GM23248 (cell line): ENCODE measurements at places on chromosomes 7 and 10. TPM values are rescaled to one million over a fixed set of nuclear protein-coding genes. Genes with fewer than 3 reads are reported as not detected.
A peak's percentile ranks its signal among the peaks of the same experiment; 100 is the strongest.

The LCOR gene
- 9.1 and 12.9 TPM in 2 replicates for total RNA-seq

The GFRA1 gene
- total RNA-seq = 5.0 and 8.1 TPM in 2 replicates

The KEL gene
- total RNA-seq = not detected in 2 replicates

The STAMBPL1 gene
- total RNA-seq = 22.4 and 23.9 TPM in 2 replicates

The ADAM8 gene
- total RNA-seq = 0.25 and 0.76 TPM in 2 replicates

The ODAD2 gene
- total RNA-seq = 1.0 and 1.5 TPM in 2 replicates

The BAMBI gene
- total RNA-seq = 0.76 and 1.8 TPM in 2 replicates

The ARHGEF5 gene
- 2.4 TPM in 2 replicates for total RNA-seq

The DMBT1 gene
- not detected in 2 replicates for total RNA-seq

GRCh38 chr10:29208845-29209244, 80.0 kb upstream of the LYZL1 start:
- H3K27me3 ChIP-seq = peaks cover 10% of the 10 kb centered on the region; the same call in 1 of the 2 replicates
- H3K36me3 ChIP-seq = no peaks in the 10 kb centered on the region
- H3K27ac ChIP-seq = no peak overlapping the region
- no peak for DNase-seq
- no peak overlapping the region for H3K4me3 ChIP-seq

DNA sequence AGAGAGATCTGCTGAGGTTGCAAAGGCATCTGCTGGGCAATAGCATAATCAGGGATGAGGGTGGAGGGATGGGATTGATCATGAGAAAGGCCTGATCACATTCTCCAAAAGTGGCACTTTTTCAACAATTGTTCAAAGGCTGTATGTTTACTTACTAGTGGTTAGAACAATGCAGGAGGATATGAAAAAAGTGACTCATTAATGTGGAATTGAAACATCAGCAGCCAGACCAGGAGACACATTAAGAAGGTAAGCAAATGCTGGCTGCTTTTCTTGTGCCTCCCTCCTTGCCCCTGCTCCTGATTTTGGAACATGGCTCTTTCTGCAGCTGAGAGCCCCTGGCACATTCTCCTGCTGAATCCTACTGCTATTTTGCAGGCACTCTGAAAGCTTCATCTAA, 63.5 kb downstream of the FAM204A start:
- H3K27me3 ChIP-seq = no peaks in the 10 kb centered on the region
- H3K27ac ChIP-seq = no peak overlapping the region
- H3K36me3 ChIP-seq = no peaks in the 10 kb centered on the region
- H3K4me3 ChIP-seq = no peak overlapping the region
- no peaks in the 10 kb centered on the region for H3K4me1 ChIP-seq

GRCh38 chr7:158740013-158740656, 35.5 kb upstream of the NCAPG2 start:
- no peaks in the 10 kb centered on the region for H3K27me3 ChIP-seq
- peak; percentile 77 for DNase-seq
- peaks cover 60% of the 10 kb centered on the region for H3K36me3 ChIP-seq
- H3K4me3 ChIP-seq = no peak overlapping the region

DNA sequence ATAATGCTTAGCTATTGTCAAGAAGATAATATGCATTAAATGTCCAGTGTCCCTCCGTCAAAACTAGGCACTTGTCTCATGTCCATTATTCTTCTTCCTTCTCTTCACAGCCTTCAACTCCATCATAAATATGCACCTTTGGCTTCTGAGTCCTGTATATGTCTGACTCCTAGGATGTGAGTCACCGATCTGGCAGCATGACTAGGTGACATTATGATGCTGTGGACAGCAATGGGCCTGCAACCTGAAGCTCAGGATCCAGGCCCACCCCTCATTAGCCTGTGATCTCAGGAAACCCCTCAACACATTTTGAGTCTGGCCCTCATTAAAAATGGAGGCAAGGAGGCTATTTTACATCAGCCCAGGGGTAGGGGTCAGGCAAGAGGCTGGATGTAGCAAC, 362.5 kb upstream of the ZMIZ1 start:
- H3K36me3 ChIP-seq = no peaks in the 10 kb centered on the region
- H3K27ac ChIP-seq = no peak overlapping the region
- DNase-seq = peak; percentile 71
- H3K27me3 ChIP-seq = no peaks in the 10 kb centered on the region
- H3K4me3 ChIP-seq = no peak overlapping the region
- H3K4me1 ChIP-seq = peaks cover 13% of the 10 kb centered on the region

GRCh38 chr10:113590581-113590980, 37.7 kb downstream of the HABP2 start:
- H3K4me1 ChIP-seq = no peaks in the 10 kb centered on the region
- H3K27ac ChIP-seq = no peak overlapping the region
- H3K36me3 ChIP-seq = no peaks in the 10 kb centered on the region
- H3K4me3 ChIP-seq = no peak overlapping the region
- DNase-seq = no peak
- peaks cover 10% of the 10 kb centered on the region; the same call in 1 of the 2 replicates for H3K27me3 ChIP-seq

DNA sequence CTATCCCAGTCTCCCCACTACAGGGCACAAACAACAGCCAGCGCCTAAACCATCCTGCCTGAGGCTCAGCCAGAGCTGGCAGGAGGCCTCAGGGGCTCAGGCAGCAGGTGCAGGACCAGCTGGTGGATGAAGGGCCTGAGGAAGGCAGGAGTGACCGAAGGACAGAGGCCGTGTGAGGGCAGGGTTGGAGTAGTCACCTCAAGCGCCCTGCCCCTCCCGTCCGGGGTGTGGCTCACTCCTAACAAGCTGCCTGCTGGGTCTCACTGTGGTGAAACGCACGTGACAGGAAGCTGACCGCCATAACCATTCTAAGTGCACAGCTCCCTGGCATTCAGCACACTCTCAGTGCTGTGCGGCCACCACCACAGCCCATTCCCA, 281.1 kb downstream of the ELFN1 start:
- no peak overlapping the region for H3K4me3 ChIP-seq
- no peak overlapping the region for H3K27ac ChIP-seq
- H3K27me3 ChIP-seq = no peaks in the 10 kb centered on the region
- no peak for DNase-seq
- no peaks in the 10 kb centered on the region for H3K36me3 ChIP-seq

DNA sequence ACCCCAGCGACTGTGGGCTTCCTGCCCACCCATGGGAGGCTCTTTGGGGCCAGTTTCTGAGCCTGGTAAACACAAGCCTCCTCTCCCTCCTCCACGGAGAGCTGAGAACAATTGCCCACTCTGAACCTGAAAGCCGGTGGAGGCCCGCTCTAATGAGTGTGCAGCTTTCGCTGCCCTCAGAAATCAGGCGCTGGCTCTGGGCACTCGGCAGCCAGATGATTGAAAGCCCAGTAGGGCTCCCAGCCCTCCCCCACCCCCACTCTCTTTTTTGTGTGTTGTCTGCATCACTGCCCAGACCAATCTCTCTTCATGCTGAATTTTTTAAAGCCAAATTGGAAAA, 438.9 kb downstream of the RPS24 start:
- no peaks in the 10 kb centered on the region for H3K4me1 ChIP-seq
- H3K27ac ChIP-seq = no peak overlapping the region
- H3K4me3 ChIP-seq = no peak overlapping the region
- peaks cover 11% of the 10 kb centered on the region for H3K27me3 ChIP-seq

- no peak overlapping the region for H3K27ac ChIP-seq
- no peaks in the 10 kb centered on the region for H3K4me1 ChIP-seq
- H3K27me3 ChIP-seq = no peaks in the 10 kb centered on the region
Observed at GRCh38 chr10:101613646-101614045, 25.5 kb downstream of the DPCD start.

GRCh38 chr10:35447693-35448407, 111.5 kb downstream of the CCNY start:
- H3K4me3 ChIP-seq = peak overlapping the region; percentile 50
- DNase-seq = peak; percentile 70
- peak overlapping the region; percentile 68 for H3K27ac ChIP-seq
- H3K27me3 ChIP-seq = no peaks in the 10 kb centered on the region
- peaks cover 44% of the 10 kb centered on the region for H3K4me1 ChIP-seq

DNA sequence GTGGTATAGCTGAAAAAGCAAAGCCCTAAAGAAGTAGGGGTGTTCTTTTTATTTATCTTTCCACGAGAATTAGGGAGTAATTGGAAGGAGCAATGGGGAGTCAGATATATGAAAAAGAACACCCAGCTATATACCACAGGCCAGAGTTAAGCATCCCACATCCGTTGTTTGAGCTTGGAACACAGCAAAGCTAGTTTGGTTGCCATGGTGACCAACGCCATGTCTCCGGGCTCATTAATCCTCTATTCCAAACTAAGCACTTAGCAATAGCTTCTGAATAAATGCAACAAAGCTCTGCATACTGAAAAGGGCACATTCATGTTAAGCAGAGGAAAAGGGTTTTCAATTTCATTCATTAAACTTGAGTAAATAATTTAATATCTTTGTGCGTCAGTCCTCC, 23.5 kb downstream of the ASB4 start:
- H3K4me3 ChIP-seq = no peak overlapping the region
- no peak overlapping the region for H3K27ac ChIP-seq
- peak; percentile 57 for DNase-seq

DNA sequence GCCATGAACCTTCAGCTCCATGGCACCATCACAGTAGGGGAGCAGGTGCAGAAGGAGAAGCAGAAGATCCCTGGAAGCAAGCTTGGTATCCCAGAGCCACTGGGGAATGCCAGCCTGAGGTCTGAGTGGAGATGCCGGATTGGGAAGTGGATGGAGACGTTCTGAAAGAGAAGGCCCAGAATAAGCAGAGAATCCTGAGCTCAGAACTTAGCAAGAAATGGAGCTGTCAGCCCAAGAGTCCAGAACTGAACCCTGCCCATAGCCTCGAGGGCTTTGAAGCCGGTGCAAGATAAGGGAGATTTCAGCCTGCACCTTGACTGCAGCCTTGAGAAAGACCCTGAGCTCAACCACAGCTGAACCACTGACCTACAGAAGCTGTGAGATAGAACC, 13.9 kb upstream of the GDF10 start:
- DNase-seq = no peak
- H3K27me3 ChIP-seq = peaks cover 4% of the 10 kb centered on the region
- H3K36me3 ChIP-seq = no peaks in the 10 kb centered on the region
- H3K4me1 ChIP-seq = no peaks in the 10 kb centered on the region
- H3K4me3 ChIP-seq = no peak overlapping the region

- H3K27me3 ChIP-seq = 0 out of 2 replicates have a peak, but pooled peaks cover 3% of the 10 kb centered on the region
- no peak overlapping the region for H3K4me3 ChIP-seq
- H3K27ac ChIP-seq = no peak overlapping the region
- H3K4me1 ChIP-seq = no peaks in the 10 kb centered on the region
- no peaks in the 10 kb centered on the region for H3K36me3 ChIP-seq
Observed at GRCh38 chr10:125343118-125343925, 183.0 kb upstream of the CTBP2 start.

- H3K4me3 ChIP-seq = no peak overlapping the region
- no peaks in the 10 kb centered on the region for H3K27me3 ChIP-seq
- H3K27ac ChIP-seq = no peak overlapping the region
- H3K4me1 ChIP-seq = no peaks in the 10 kb centered on the region
- DNase-seq = peak; percentile 4
Observed at GRCh38 chr7:69246758-69247157, 351.5 kb upstream of the AUTS2 start.

DNA sequence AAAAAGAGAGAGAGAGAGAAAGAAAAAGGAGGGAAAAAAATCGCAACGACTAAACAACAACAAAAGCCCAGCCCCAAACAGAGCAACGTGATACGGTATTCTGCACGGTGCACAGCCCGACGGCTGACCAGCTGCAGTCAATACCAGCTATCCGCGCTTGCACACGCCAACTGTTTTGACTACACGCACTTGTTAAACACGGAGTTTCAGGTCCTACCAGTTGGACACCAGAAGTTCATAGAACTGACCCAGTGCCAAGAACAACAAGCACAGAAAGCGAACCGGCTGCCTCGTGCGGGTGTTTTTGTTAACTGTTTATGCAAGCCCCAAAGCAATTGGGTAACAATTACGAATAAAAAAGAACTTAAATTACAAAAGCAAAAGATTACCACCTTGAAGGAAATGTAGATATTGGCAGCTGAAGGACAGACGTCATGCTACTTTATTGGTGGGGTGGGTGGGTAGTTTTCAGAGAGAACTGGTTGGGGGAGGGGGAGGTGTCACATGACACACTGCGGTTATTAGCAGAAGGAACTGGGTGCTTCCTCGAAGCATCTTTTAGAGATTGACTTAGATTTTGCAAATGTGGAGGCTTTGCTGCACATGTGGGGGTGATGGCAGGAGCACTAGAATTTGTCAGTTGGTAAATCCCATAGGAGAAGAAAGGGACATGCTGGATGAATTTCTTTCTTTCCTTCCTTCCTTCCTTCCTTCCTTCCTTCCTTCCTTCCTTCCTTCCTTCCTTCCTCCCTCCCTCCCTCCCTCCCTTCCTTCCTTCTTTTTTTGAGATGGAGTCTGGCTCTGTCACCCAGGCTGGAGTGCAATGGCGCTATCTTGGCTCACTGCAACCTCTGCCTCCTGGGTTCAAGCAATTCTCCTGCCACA, 110.6 kb upstream of the EFCAB10 start:
- peak; percentile 77 for DNase-seq
- H3K27ac ChIP-seq = peak overlapping the region; percentile 23
- H3K4me3 ChIP-seq = peak overlapping the region; percentile 84
- peaks cover 5% of the 10 kb centered on the region for H3K4me1 ChIP-seq

GRCh38 chr7:8064828-8065227, 96.2 kb downstream of the GLCCI1 start:
- no peaks in the 10 kb centered on the region for H3K27me3 ChIP-seq
- peak overlapping the region; percentile 66 for H3K27ac ChIP-seq
- no peak overlapping the region for H3K4me3 ChIP-seq
- no peak for DNase-seq
- 0 out of 2 replicates have a peak, but pooled peaks cover 3% of the 10 kb centered on the region for H3K36me3 ChIP-seq

- H3K27me3 ChIP-seq = no peaks in the 10 kb centered on the region
- H3K4me3 ChIP-seq = no peak overlapping the region
- DNase-seq = peak; percentile 22
- no peaks in the 10 kb centered on the region for H3K4me1 ChIP-seq
- H3K27ac ChIP-seq = no peak overlapping the region
Observed at GRCh38 chr10:120131183-120131582, 238.7 kb downstream of the SEC23IP start.

DNA sequence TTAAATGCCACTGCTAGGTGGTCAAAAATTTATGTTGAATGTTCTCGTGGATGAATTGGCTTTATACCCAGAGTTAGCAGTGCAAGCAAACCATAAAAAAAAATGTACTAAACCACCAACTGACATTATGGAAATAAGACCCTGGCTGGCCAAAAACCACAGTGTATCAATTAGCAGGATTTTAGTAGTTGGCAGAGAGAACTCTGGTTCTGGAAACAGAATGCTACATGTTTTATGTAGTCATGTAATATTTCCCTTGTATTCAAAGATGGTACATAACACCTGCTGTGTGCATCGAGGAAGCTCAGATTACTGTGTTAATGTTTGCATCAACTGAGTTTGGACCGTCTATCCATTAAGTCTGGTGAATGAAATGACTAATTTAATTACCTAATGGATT, 618.5 kb downstream of the CCSER2 start:
- H3K27me3 ChIP-seq = no peaks in the 10 kb centered on the region
- DNase-seq = no peak
- H3K4me1 ChIP-seq = no peaks in the 10 kb centered on the region
- no peak overlapping the region for H3K4me3 ChIP-seq
- H3K27ac ChIP-seq = no peak overlapping the region
- H3K36me3 ChIP-seq = no peaks in the 10 kb centered on the region
